GM13976 (cell line): ENCODE measurements at places on chromosomes 4 and X.

- DNase-seq, result no peak
Observed at GRCh38 chr4:116952530-116953136, 132.7 kb downstream of the TRAM1L1 start.

- no peak for DNase-seq
Observed at GRCh38 chr4:123869286-123870215, 473.0 kb downstream of the SPRY1 start.

- DNase-seq, result no peak
Observed at GRCh38 chrX:68433981-68434299, 645 bp upstream of the OPHN1 start.

- DNase-seq, result no peak
Observed at GRCh38 chr4:7307394-7308099, 115.2 kb downstream of the SORCS2 start.

GRCh38 chrX:115393271-115393670 is 103.8 kb downstream of the LUZP4 start:
- DNase-seq, result no peak

DNA sequence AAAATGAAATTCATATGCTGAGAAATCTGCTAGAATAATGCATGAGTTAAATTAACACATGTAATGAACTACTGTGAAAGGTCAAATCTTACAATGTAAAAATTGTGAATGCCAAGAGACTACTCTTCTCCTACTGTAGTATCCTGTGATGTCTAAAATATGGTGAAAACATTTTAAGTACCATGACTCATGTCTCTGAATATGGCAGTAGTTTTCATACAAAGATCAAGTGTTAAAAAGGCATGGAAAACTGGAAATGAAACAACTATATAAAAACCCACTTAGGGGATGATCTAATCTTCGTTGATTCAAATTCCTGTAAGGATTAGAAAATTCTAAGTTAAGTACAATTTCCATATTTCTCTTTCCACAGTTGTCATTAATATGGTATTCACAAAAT is 221.3 kb downstream of the PPP3CA start:
- no peak for DNase-seq

DNA sequence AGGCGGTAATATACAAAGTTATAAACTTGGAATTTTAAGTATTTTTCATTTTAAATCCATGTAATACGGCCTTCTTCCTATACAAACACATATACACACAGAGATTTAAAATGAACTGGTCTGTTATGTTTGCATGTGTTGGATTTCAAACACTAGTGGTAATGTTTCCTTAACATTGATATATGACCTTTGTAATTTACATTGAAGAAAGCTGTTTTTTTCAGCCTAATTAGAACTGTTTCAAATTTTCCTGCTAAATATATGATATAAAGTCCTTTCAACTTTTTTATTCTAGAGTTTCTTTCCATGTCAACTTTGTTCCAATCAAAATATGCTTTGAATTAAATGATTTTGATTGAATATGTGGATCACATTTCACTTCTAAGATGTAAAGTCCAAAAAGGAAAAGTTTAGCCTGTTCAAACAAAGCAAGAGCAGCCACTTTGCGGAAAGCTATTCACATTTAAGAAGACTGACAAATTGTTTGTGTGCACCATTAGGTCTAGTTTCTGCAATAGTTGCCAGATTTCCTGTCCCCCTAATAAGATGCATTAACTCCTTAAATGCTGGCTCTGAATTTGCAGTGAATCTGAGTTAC is 226.0 kb upstream of the MAB21L2 start:
- no peak for DNase-seq

DNA sequence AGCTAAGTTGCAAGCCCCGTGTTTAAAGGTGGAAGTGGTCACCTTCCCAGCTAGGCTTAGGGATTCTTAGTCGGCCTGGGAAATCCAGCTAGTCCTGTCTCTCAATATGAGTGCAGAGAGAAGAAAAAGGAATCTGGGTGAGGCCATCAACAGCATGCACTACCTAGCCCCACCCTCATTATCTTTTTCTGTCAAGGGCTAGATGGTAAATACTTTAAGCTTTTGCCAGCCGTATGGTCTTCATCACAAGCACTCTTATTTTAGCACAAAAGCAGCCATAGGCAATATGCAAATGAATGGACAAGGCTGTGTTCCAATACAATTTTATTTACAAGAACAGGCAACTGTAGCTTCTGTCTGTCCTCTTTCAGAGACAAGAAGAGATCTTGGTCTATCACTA is 282.9 kb downstream of the ZNF674 start:
- no peak for DNase-seq

GRCh38 chrX:30278365-30278764 is 30.8 kb downstream of the NR0B1 start:
- DNase-seq, result no peak

DNA sequence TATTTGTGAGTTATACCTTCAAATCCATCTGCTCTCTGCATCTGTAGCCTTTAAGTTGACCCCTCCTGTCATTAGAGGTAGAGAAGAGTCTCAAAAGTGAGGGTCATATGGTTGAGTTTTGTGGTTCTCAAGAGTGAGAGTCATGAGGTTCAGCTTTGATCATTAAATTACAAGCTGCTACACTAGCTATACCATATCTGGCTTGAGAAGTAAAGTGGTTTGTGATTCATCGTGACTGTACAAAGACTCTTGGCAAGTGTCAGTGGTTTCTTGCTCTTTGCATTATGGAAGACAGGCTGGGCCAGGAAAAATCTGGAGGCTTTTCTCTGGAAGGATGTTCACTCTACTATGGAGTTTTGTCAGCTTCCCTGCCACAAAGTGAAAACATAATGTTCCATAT is 170.6 kb downstream of the ZC4H2 start:
- DNase-seq, result no peak

DNA sequence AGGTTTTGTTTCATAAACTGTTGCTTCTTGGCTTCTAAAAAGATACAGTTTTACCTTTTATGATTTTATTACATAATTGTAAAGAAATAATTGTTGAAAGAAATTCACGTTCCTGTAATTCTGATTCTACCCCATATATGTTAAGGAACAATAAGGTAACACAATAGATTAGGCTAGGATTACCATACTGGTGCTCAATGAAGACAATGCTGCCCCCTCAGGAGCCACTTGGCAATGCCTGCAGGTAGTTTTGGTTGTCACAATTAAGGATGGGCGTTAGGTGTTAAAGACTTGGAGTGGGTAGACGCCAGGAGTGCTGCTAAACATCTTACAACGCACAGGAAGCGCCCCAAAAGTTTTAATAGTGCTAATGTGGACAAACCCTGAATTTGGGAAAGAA is 133.2 kb downstream of the NLGN4X start:
- no peak for DNase-seq

DNA sequence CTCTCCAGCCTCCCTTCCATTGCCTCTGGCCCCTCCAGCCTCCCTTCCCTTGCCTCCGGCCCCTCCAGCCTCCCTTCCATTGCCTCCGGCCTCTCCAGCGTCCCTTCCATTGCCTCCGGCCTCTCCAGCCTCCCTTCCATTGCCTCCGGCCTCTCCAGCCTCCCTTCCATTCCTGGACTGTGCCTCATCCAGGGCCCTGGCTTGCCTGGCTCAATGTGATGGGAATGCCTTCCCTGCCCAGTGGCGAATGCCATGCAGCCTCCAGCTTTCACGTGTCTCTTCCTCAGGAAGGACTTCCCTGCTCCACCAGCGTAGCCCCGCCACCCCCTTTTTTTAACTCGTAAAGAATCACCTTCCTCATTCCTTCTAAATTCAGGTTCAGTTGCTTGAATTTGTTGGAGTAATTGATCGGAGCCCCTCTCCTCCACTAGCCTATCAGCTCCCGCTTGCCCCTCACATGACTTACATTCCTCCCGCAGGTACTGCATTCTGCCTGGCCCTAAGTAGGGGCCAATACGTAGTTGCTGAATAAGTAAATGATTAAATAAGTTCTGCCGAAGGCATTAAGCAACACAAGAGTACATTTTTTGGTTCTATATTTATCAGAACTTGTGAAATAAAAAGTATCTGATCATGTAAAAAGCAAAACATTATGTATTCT is 30.3 kb downstream of the SORBS2 start:
- DNase-seq, result no peak

- no peak for DNase-seq
Observed at GRCh38 chr4:137660211-137660610, 127.9 kb upstream of the PCDH18 start.

DNA sequence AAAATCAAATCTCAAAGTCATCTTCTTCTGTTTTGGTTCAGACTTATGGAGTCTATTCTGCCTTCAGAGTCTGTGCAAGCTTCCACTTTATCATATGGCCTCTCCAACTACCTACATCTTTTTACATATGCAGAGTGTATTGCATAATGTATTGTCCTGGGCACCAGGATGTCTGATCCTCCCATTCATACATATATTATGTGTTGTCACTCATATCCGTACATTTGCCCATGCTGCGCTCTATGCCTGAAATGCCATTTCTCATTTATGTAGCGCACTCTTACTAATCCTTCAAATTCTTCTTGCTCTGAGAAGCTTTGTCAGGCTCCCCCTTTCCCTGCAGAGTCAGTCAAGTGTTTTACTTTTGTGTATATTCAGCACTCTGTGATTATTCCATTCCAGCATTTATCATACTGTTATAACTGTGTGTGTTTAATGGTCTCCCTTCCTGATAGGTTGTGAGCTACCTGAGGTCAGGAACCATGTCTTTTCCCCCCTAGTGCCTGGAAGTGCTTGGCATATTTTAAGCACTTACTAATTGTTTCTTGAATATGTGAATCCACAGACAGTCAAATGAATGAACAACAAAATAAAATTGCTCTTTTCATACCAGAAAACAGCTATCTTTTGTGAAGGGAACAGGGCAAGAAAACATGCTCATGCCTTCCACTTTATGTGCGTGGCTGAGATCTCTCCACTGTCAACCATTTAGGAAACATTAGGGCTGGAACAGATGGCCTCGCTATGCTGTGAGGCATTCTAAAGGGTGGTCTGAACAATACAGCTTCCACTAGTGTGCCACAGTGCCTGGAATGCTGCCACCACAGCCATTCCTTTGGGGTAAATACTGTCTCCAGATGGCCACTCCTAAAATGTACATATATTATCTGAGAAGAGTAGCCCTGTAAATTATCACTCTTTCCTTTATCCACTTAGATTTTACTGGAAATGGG is 81.8 kb downstream of the GLUD2 start:
- DNase-seq, result no peak

DNA sequence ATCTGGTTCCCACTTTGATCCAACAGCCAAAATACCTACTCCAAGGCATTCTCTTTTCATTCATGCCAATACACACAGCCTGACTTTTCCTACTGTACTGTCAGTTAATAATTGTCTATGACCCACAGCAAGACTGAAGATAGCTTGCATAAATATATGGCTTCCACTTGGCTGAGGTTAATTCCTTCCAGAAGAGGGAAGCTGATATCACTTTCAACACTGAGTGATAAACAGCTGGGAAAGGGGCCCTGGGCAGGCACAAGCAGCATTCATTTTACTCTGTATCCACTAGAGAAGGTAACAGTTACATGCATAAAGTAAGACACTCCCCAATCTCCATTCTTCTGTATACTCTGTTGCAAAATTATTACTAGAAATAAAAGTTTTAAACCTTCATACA is 200.2 kb upstream of the UGT8 start:
- no peak for DNase-seq

DNA sequence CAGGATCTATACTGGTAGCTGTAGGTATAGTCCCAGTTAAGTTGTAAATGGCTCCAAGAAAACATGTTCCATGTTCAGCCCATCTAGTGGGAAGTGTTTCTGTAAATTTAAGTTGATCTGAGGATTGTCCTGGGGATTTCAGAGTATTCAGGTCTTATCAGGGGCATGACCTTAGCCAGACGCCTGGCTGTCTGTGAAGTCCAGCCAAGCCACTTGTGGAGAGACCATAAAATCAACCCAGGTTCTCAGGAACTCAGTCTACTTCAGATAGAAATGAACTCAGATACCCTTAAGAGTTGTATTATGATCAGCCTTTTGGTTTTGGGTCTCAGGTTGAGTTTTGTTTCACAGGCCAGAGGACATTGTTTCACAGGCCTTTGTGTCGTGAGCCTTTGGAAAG is 95.9 kb downstream of the EGF start:
- no peak for DNase-seq

GRCh38 chrX:49277535-49277830 is 7.9 kb downstream of the PPP1R3F start:
- DNase-seq, result no peak

GRCh38 chr4:125013891-125014290 is 300.9 kb upstream of the FAT4 start:
- no peak for DNase-seq

DNA sequence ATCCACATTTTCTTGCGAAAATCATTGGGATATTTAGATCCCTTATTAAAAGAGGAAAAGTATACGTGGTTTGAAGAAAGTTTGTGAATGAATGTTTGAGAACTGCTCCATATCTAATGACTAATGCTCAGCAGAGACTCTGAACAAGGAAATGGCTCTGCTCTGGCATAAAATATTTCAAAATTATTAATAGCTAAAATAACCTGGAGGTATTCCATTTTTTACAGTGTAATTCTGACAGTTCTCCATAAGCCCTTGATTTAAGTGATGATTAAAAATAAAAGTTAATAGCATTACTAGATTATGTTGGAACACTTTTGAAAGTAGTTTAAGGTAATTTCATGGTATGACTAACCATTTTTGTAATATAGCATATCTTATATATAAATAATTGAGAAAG is 1276.9 kb upstream of the TENM3 start:
- no peak for DNase-seq

- DNase-seq, result no peak
Observed at GRCh38 chr4:72522440-72522839, 46.6 kb downstream of the ADAMTS3 start.

DNA sequence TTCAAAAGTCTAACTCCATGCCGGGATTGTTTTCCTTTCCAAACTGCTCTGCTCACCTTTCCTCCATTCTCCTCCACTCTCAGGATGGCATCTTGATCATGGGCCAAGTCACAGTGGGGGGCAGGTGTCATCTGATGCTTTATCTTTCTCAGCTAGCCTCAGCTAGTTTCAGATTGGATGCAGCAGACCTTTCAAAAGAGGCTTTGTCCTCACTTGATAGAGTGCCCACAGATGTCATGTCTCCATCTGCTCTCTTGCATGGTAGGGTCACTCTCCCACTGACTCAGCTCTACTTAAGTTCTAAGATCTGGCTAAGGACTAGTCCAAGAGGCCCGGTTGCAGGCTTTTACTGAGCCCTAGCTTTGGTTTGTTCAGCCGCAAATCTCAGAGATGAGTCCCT is 341.8 kb upstream of the GALNT7 start:
- DNase-seq, result no peak

DNA sequence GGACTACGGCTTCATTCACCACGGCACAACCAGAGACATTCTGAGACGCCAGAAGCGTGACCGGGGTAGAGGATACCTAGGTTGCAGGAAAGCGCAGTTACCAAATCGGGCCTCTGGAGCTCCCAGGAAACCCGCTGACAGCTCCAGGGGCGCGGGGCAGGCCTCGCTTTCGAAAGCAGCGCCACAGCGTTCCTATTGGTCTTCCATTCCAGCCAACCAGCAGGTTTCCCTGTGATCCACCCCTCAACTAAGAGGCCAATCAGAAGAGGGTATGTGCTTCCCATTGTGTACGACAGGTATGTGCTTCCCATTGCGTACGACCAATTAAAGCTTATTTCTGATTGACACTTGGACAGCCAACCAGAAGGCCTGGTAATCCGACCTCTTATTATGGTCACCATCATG is 14.9 kb downstream of the SNX12 start:
- DNase-seq, result peak; percentile 73
